ENCODE measurements at places on chromosomes 6 and 20.

DNA sequence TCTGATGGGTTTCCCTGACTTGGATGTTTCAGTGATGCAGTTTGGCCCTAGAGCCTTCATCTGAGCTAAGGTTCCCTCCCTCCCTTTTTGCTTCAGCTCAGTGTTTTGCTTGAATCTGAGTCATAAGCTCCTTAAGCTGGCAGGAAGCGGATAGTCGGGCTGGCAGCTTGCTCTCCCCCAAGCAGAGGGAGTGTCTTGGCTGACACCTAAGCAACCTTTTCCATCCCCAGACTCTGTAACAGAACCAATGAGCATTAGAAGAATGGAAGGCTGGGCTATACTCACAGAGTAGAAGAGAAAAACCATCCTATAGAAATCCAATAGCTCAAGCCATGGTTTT lies 98.3 kb downstream of the HAO1 start:
- DNase-seq = no peak

- DNase-seq = no peak
Measured at GRCh38 chr6:100230953-100231316, 233.8 kb downstream of the SIM1 start.

DNA sequence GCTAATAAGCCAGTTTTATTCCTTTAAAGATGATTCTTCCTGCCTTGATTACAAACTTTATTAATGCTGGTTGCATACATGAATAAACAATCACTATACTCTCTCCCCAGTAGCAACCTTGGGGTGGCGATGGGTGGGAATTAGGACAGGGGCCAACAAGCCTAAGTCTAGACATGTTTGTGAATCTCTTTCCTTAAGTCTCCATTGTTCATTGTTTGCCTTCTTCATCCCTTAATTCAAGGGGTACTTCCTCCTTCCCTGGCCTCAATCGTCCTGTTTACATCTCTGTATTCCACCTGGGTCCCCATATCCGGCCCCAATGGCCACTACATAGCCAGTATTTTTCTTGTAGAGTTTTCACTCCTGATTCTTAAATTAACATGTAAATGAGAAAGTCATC lies 66.0 kb downstream of the ARHGAP18 start:
- DNase-seq = no peak

DNA sequence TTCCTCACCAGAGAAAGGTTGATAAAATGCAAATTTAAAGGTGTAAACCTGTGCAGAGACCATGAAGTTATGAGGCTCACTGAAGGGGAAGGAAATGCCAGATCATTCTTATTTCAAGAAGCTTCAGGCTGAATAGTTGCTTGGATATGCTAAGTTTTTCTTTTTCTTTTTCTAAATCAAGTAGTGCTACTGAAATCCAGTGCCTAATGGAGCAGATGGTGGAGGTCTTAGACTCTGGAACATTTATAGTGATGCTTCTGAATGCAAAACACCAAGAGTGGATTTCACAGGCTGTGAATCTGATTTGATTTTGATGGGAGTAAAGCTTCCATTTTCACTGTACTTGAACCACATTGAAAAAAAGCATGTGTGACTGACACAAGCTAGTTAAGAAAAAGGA lies 151.2 kb upstream of the BEND3 start:
- DNase-seq = no peak

DNA sequence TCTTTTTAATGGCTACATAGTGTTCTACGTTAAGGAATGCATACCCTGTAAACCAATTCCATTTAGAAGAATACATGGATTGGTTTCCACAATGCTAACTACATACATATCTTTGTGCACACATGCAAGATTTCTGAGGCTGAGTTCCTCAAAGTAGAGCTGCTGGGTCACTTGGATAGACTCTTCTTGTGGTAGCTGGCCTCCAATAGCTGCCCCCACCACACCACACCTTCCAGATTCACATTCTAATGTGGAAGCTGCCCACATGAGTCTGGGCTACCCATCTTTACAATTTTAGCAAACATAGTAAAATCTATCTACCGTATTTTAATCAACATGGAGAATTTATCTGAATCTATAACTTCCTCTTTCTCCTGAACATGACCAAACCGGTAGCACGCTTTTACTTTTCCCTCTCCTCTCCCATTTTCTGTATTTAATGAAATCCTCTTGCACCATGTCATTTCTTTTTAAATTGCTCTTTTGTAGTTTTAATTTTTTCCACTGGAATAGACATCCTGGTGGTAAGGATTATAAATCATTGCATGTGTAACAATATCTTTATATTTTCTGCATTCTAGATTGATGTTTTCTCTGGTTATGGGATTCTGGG lies 74.7 kb upstream of the CITED2 start:
- no peak for DNase-seq

- no peak for DNase-seq
Measured at GRCh38 chr6:119834418-119834817, 484.9 kb upstream of the MAN1A1 start.

GRCh38 chr6:25053875-25054371 lies 118.2 kb upstream of the RIPOR2 start:
- DNase-seq = no peak

DNA sequence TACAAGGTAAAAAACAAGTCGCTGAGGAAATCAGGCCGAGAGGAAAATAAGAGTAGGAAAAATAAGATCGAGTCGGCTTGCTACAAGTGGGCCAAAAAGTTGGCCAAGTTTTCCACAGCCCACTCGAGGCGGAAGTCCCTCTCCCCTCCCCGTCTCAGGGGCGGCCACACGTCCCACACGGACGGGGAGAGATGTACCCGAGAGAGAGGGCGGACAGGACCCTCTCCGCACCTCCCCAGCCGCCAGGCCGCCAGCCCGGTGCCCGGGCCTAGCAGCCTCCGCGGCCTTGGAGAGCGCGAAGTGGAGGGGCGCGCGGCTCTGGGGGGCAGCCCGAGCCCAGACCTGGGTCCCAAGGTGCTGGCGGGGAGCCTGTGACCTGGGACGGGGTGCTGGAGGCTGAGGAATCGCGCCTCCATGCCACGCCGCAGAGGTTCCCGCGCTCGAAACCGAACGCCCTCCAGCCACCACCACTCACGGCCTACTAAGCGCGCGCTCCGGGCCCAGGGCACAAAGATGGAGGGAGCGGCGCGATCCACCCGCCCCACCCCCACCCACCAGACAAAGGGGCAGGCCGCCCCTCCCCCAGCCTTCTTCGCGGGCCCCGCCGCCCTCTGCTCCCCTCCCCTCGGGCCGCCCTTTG lies 1.9 kb upstream of the HMGA1 start:
- no peak for DNase-seq

- DNase-seq = no peak
Measured at GRCh38 chr20:12597551-12597950, 411.2 kb upstream of the SPTLC3 start.

DNA sequence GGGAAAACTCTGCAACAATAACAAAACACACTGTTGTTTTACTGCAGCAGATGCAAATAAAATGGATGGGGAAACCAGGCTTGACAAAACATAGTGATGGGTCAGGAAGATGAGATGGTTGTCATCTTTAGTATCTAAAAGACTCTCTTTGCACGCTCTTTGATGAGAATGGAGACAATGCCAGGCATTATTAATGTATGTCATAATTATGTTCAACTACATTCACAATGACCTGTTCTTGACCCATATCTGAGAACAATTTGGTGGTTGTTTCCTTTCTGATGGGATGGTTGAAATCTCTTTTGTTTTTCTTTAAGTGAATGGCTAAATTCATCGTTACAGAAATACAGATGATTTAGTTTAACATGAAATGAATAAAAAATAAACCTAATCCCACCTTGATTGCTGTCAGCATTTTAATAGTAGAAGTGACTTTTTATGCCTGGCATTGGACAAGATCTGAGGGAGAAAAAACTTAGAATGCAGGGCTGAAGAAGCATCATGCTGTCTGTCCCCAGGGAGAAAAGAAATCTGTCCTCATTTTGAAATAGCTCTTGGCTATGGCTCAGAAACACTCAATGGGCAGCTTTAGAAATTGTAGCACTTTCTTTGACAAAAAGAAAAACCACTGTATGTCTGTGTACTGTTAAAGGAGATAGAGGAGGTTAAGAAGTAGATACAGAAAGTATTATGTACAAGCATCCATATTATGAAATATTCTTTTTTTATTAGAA lies 12.4 kb upstream of the GRIK2 start:
- no peak for DNase-seq

All from NCI-H460 (cell line).